ENCODE measurements at places on chromosomes 1 and 21.

GRCh38 chr1:109846162-109846561 is 64.5 kb upstream of the CSF1 start:
- DNase-seq, result no peak

DNA sequence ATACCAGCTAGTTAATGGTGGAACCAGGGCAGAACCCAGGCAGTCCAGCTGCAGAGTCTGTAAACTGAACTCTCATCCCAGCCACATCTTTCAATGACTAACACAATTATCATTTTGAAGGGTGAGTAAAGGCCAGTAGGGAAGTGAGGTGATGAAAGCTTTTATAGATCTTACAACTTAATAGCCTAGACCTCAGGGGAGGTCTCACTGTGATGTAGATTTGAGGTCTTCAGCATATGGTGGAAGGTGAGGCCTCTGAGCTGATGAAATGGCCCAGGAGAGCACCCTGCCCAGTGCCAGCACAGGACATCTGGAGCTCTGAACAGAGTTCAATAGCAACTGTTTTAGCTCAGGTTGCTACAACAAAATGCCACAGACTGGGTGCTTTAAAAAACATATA is 44.8 kb upstream of the POU2F1 start:
- DNase-seq, result no peak

DNA sequence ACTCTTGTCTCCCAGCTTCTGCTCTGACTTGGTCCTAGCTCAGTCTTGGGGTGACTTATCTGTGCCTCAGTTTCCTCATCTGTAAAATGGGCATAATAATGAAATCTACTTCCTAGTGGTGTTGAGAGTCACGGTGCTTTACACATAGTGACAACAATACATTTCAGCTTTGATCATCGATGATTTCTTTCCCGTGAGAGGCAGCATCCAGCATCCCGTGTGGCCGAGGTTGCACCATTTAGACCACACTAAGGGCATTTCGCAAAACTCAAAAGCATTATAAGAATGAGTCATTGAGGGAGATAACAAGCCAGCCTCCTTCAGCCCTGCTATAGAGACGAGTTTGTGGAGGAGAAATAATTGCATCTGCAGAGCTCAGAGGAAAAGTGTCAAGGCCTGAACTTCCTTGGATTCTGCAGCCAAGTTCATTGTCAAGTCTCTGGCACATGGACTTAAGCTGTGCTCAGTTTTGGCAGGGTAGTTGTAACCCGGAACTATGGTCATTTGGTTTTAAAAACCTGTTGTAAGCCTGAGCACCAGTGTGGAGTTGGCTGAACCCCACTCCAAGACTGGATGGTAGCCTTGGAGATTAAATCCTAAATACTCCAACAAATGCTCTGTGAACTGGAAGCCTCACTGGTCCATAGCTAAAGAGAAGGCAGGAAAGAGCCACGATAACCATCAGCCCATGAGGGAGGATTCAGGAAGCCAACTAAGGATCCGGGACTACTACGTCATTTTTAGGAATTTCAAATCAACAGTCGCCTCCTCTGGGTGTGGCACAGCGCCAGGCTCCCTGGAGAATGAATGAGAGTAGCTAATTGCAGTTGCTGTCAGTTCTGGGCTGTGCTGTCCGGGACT is 64.2 kb downstream of the TCP10L start:
- no peak for DNase-seq

DNA sequence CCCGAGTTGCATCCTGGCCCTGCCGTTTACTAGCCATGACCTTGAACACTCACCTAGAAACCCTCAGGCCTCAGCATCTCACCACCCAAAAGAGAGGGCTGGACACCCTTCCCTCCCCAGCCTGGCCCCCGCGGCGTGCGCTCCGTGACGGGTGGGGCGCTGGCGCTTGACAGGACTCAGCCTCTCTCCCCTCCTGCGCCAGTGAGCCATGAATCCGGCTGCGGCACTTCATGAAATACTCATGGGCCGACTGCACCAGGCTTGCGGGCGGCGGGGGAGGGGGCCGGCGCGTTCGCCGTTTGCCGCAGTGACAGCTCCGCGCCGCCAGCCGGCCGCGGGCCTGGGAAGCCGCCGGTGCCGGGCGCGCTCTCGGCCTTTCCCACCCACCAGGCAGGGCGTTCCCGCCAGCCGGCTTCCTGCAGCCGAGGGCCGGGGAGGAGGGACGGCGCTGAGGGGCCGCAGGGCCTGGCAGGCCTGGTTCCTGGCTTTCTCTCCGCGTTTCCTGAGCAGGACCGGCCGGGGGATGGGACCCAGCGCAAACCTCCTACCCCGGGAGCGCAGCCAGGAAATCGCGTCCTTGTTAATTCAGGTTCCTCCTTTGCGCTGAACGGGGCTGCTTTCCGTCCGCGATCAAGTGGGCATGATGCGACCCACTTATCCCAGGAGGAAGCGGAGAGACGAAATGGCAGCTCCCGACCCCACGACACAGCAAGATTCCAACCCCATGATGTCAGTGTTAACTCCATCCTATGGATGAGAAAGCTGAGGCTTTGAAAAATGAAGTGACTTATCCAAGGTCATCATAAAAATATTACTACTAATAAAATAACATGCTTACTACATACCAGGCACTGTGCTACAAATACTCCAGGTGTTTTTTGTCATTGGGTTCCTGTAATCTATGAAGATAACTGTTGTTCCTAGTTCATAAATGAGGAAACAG is 9.1 kb upstream of the LUZP1 start:
- DNase-seq, result no peak

DNA sequence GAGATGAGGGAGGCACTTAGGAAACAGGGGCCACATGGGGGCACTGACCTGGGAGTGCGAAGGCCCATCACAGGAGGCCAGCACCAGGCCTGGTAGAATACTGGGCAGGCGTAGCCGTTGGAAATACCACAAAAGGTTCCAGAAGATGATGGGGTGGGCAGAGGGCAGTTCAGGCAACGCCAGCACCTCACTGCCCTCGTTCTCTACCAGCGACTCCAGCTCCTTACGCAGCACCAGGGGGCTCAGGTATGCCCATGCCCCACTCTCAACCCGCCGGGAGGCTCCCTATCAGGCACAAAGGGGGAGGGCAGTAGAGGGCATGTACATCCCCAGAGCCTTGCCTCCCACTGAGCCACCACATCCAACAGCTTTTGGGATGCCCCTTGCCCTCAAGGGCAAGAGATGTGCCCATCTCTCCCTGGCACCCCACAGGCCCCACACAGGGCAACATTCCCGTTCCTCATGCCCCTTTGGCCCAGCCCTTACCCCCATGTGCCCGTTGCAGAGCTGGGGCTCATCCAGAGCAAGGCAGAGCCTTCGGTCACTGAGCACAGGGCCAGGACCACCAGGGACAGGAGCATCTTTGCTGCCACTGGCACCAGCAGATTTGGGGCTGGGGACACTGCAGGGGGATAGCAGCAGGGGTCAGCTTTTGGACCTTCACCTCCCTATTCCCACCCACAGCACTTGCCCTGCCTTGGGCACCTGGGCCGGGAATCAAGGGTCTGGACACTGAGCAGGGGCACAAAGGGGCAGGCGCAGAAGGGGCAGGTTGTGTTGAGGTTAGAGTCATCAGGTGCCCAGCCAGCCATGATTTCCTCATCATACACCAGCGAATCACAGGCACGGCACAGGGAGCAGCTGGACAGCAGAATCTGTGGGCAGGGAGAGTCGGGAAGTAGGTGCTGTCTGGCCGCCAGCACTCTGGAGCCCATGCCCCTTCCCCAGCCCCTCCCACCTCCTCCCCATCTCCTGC is 9.7 kb upstream of the GATAD2B start:
- no peak for DNase-seq

DNA sequence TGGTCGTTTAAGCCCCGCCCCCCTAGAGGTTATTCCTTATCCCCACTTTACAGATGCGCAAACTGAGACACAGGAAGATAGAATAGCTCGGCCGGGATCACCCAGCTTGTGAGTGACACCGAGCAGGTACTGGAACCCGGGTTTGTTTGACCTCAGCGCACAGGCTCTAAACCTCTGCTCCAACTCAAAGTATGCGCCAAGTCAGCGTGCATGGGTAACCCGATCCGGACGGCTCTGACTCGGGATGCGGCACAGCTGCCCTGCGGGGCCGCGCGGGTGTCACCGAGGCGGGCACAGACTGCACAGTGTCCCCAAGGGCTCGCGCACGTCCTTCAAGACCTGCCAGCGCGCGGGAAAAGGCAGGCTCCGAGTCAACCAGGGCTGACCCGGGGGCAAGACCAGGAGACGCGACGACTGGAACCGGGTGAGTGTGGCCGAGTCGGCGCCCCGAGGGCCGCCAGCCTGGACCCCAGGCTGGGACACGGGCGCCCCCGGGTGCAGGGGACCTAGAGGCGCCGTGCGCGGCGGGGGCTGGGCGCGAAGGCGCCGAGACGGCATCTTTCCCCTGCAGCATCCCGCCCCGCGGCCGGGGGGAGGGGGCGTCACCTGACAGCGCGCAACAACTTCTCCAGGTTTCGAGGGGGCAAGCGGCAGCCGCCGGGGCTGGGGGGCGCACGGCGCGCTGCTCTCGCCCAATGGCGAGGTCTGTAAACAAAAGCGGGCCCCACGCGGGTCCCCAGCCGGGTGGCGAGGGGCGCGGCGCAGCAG is 101.9 kb upstream of the SOD1 start:
- DNase-seq, result no peak

- no peak for DNase-seq
Measured at GRCh38 chr1:29380532-29380931, 144.2 kb downstream of the PTPRU start.

DNA sequence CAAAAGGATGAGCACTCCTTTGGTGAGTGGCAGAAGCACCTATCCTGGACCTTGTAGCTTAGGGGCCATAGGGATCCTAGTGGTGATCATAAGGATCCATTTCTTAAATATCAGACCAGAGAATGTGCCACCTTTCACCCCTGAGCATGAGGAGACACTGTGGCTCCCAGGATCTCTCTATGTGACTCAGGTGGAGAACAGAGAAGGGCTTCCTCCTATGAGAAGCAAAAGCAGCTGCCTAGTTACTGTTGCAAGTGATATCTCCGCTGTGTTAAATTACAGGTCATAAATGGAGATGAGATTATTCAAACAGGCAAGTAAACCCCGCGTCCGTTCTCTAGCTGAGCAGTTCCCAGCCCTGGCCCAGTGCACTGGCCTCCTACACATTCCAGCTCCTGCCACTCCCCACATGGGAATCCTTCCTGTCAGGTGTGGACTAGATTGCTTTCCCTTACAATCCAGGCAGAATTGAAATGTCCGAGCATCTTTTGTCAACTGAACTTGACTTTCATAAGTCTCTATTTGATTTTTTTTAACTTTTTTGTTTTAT is 26.3 kb downstream of the CLEC20A start:
- no peak for DNase-seq

DNA sequence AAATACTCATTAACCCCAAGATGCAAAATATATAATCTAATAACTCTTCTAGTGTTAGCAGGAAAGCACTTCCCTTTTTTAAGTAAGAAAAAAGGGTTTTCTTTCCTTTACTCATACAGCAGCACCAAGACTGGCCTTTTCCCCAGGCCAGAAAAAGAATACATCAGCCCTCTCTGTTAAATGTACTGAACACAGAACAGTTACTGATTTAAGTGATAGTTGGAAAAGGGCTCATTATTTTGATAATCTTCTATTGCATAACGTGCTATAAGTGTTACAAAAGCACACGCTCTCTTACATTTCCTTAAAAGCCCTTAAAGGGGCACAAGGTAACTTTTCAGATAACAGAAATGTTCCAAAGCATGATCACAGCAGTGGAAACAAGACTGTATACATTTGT is 142.9 kb downstream of the TIAM1 start:
- DNase-seq, result no peak

GRCh38 chr21:21230672-21231071 is 232.5 kb downstream of the NCAM2 start:
- no peak for DNase-seq

DNA sequence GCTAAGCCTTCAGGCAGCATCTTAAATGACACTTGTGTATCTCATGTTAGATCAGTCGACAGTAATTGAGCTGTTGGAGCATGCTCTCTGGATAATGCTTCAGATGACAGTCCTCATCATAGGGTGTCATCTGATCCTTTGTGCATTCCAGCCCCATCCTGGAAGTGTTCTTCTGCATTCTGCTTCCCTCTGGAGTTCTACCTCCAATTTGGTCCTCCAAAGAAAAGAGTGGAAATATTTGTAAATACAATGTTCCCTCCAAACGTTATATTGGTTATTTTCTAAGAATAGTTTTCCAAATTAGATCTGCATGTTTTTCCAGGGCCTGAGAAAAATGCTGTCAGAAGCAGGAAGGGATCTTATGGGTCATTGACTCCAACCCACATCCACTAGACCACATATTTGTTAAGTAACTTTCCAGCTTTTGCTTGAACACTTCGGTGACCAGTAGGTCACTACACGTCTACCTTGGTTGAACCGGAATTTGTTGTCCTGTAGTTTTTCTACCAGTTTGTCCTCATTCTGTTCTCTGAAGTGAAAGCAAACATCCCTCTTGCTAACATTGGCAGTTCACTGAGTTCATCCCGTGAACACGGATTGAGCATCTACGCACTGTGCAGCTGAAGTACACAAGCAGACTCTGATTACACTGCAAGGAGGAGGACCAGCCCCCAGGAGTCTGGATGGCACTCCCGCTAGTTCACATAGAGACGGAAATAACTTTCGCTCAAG is 136.0 kb downstream of the TLR5 start:
- no peak for DNase-seq

GRCh38 chr1:152506899-152507498 is 3.6 kb upstream of the LCE5A start:
- no peak for DNase-seq

DNA sequence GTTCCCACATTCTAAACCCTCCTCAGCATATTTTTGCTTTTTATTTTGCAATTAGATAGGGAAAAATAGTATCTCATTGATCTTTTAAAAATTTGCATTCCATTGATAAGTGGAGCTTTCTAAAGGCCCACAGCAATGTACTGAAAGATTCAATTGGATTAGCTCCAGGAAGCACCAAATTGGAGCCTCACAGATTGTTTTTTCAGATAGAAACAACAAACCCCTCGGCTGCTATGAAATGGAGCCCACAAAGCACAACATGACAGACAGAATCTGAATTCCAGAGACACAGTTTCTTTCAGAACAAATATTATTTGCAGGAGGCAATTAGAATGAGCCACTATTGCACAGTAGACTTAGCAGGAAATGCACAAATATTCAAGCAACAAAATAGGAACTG is 58.9 kb upstream of the KIF26B start:
- no peak for DNase-seq

DNA sequence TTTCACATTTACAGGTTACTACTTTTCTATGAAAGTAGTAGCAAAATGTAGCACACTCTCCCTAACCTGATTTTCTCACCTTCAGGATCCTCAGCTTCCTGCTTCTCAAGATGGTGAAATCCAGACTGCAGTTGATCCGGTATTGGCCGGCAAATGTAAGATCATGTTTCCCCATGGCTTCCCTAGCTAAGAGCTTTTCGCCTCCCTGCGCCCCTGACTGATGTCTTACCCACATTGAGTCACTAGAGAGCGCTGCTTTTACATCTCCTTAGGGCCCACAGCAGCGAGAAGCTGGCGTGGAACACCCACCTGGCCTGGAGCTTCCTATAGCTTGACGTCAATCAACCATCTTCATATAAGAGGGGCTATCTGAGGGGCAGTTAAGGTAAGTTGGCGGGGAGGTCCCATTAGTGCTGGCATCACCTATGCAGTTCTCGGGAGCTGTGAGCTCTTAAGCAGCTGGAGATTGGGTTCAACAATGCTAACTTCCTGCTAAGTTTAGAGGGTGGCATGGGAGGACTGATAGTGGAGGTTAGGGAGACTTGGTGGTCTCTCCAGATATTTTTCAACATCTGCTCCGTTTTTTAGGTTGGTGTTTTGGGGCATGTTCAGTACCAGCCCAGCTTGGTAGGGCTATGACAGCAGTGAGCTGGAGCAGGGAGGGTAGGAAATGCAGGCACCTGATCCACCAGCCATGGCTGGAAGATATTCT is 5.5 kb downstream of the PTPN7 start:
- no peak for DNase-seq

- no peak for DNase-seq
Measured at GRCh38 chr1:51331206-51332100, 1.1 kb upstream of the TTC39A start.
